ENCODE measurements at places on chromosomes 2 and 18. TPM values are rescaled to one million over a fixed set of nuclear protein-coding genes. Genes with fewer than 3 reads are reported as not detected.

The EN1 gene
- total RNA-seq: not detected

The FAM228A gene
- total RNA-seq: 0.14 TPM

The KIF1A gene
- 28.8 TPM for total RNA-seq

The TPO gene
- not detected for total RNA-seq

The CYRIA gene
- 2.3 TPM for total RNA-seq

The KDSR gene
- total RNA-seq: 69.6 TPM

The RESP18 gene
- total RNA-seq: not detected

The GALNT13 gene
- not detected for total RNA-seq

The NXPH2 gene
- not detected for total RNA-seq

The FEV gene
- total RNA-seq: not detected

The CDCA7 gene
- total RNA-seq: 87.2 TPM

The TANK gene
- 87.8 TPM for total RNA-seq

The SYT4 gene
- not detected for total RNA-seq

The CNNM4 gene
- 9.5 TPM for total RNA-seq

The C2orf66 gene
- total RNA-seq: 0.60 TPM

The HOXD13 gene
- not detected for total RNA-seq

The KCNG2 gene
- total RNA-seq: not detected

The TUBB8B gene
- total RNA-seq: not detected

The ATP6V1B1 gene
- total RNA-seq: not detected

The EFEMP1 gene
- total RNA-seq: not detected

The FAM110C gene
- total RNA-seq: 0.72 TPM

The ITGAV gene
- total RNA-seq: 11.2 TPM

The SPC25 gene
- 25.2 TPM for total RNA-seq

The DIPK1C gene
- total RNA-seq: not detected

The ASB18 gene
- not detected for total RNA-seq

The AAMP gene
- 51.7 TPM for total RNA-seq

The ERCC3 gene
- total RNA-seq: 66.4 TPM

The LAMA1 gene
- total RNA-seq: not detected

The PSMA8 gene
- total RNA-seq: 0.81 TPM

The SULT1C4 gene
- total RNA-seq: not detected

The ALPI gene
- not detected for total RNA-seq

The CCL20 gene
- 21.9 TPM for total RNA-seq

The DCDC2C gene
- not detected for total RNA-seq

Data from activated T-cell treated with anti-CD3 and anti-CD28 coated beads, Interleukin-2, amount 50 U/mL, for 72 hours (primary cell).